NCI-H69 (cell line): ENCODE measurements at places on chromosomes 3 and 15.

GRCh38 chr15:67040277-67040676 lies 25.1 kb upstream of the SMAD3 start:
- no peak for DNase-seq

GRCh38 chr3:141528800-141529199 lies 42.0 kb downstream of the RASA2 start:
- no peak for DNase-seq

GRCh38 chr3:139455855-139456254 lies 20.5 kb downstream of the RBP2 start:
- peak; percentile 76 for DNase-seq

- peak; percentile 63 for DNase-seq
These were observed 21.2 kb downstream of the IGSF10 start for GRCh38 chr3:151439652-151440125.

GRCh38 chr3:143510601-143511000 lies 337.7 kb downstream of the SLC9A9 start:
- DNase-seq: no peak

- no peak for DNase-seq
These were observed 429.4 kb downstream of the EDEM1 start for GRCh38 chr3:5616873-5617272.

DNA sequence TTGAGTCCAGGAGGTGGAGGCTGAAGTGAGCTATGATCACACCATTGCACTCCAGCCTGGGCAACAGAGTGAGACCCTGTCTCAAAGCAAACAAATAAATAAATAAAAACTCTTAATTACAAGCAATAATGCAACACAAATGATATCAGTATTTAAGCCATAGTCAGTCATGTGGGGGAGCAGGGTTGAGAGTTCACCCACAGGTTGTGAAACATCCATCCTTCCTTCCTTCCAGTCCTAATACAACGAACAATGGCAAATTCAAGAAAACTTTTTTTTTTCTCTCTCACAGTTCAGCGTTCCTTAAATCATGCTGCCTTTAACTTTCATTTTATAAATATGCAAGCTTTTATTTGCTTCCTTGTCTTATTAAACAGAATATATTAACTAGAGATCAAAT lies 24.1 kb downstream of the ZNF592 start:
- no peak for DNase-seq

- no peak for DNase-seq
These were observed 45.9 kb downstream of the ATP2C1 start for GRCh38 chr3:130939753-130940152.

DNA sequence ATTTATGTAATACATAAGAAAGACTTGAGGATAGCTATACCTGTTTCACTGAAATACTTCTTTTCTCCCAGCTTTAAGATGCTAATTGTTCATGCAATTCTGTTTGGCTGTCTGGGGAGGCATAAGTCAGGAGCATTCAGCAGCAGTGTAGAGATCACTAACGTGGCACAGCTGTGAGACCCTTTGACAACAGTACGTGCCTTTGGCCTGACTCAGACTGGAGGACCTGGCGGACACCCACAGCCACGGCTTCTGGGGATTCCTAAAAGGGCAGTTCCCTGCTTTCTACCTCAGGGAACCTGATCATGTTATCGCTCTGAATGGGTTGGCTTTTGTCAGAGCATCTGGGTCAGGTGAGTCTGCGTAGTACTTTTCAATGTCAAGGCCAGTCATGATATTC lies 295.0 kb upstream of the ICE2 start:
- no peak for DNase-seq

- DNase-seq: peak; percentile 73
These were observed 38.0 kb downstream of the PRICKLE2 start for GRCh38 chr3:64187065-64187959.

DNA sequence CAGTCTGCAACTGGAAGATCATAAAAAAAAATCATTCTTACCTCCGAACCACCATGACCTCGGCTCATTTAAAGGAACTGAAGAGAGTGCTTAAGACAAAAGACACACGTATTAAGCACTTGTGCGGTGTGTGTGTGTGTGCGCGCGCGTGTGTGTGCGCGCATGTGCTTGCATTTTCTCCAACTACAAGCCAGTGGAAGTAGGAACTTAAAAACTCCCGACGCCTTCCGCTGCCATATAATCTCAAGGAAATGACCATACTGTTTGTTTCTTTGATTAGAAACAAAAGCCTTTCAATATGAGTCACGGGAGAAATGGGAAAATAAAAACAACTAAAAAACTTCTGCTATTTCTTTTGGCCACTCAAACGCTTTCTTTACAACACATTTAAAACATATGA lies 32.4 kb downstream of the FRMD4B start:
- DNase-seq: no peak

GRCh38 chr3:129673897-129674797 lies 67.7 kb upstream of the PLXND1 start:
- no peak for DNase-seq

- DNase-seq: peak; percentile 67
These were observed 3.7 kb downstream of the CBLB start for GRCh38 chr3:105865016-105865623.

GRCh38 chr3:99471353-99472323 lies 166.8 kb upstream of the COL8A1 start:
- DNase-seq: no peak

GRCh38 chr3:151901644-151902285 lies 28.3 kb downstream of the SUCNR1 start:
- no peak for DNase-seq

DNA sequence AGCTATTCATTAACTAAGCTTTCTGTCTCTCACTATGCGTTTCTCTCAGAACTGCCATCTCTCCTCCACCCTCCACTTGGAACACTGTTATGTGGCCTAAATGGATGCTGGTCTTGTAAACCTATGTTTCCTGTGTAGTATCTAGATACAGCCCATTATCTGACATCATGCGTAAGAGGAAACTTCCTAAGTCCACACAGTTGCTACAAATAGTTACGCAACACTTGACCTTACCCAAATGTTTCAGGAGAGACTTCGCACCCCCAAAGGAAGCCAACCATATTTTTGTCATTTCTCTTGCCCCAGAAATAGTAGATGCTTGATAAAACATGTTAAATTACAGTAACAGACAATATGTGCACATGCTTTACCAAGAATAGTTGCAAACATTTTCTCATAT lies 87.2 kb upstream of the TPRG1 start:
- no peak for DNase-seq

GRCh38 chr3:141812084-141812483 lies 48.9 kb downstream of the GRK7 start:
- DNase-seq: peak; percentile 63

GRCh38 chr3:70855149-70855548 lies 542.7 kb upstream of the MDFIC2 start:
- DNase-seq: no peak
